Stimulated activated CD4-positive, alpha-beta T cell treated with anti-CD3 and anti-CD28 coated beads, TNF-alpha, amount 100 ng/mL, for 1 hour (primary cell): ENCODE measurements at places on chromosomes 7 and 10.

DNA sequence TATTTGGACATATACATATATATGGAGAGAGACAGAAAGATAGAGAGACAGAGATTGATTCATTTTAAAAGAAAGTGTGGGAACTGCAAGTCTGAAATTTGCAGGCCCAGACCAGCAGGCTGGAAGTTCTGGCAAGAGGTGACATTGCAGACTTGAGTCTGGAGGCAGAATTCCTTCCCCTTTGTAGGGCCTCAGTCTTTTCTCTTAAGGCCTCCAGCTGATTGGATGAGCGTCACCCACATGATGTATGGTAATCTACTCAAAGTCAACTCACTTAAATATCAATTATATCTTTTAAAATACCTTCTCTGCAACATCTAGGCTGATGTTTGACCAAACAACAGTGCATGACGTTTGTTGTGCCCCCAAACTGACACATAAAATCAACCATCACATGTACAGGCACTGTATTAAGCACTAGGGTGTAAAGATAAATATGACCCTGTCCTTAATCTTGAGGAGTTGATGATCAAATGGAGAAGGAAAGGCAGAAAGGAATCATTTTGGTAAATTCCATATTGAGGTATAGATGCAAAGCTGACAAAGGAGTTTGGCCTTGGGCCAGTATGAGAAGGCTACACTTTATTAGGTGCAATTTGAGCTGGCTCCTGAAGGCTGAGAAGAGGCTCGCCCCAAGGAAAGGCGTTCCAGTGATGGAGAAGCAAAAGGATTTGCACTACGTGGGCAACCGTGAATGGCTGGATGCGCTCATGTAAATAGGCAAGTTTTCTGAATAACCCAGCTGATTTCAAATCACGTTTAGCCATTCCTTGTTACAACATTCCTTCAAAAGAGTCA lies 52.6 kb downstream of the BPGM start:
- DNase-seq = no peak

DNA sequence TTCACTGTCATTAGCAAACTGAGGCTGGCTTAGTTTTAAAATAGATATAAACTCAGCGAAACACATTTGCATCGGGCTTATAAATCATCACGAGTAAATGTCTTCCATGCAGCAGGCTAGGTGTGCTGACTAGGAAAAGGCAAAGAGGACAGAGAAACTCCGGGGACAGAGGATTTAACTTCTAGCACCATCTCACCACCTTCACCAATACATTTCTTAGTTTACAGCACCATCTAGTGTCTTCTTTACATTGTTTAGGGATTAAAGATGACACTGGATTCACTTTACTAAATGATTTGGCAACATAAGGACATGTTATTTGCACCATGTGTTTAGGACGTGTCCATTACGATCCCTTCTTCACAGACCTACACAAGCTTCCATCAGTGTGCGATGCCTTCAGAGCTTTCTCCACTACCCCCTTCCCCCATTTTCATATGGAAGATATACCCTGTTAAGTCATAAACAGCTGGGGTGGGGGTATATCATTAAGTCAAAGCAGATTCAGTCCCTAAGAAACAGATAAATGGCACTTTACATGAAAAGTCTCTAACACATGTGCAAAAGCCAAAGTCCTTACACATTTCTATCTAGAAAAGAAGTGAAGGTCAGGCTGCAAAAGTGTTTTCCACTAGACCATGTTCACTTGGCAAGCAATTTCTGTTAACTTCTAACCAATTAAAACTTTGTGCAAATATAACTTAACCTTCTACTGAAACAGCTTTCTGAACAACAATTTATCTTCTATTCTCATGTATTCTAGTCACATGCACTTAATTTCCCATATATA lies 103.3 kb downstream of the GRB10 start:
- DNase-seq = no peak

DNA sequence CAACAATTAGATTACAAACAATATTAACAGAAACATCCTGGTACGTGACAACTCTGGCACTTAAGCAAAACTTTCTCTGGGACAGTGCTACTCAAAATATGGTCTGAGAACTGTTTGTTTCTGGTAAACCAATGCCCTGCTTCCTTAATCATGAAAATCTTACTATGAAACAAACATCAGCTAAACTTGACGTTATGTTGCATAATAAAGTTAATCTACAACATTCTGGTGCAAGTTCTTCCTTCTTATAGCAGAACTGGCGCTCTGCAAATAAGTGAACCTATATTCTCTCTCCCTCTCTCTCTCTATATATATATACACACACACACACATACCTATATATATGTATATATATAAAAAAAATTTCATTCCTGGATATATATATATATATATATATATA lies 7.8 kb downstream of the C7orf33 start:
- DNase-seq = no peak

DNA sequence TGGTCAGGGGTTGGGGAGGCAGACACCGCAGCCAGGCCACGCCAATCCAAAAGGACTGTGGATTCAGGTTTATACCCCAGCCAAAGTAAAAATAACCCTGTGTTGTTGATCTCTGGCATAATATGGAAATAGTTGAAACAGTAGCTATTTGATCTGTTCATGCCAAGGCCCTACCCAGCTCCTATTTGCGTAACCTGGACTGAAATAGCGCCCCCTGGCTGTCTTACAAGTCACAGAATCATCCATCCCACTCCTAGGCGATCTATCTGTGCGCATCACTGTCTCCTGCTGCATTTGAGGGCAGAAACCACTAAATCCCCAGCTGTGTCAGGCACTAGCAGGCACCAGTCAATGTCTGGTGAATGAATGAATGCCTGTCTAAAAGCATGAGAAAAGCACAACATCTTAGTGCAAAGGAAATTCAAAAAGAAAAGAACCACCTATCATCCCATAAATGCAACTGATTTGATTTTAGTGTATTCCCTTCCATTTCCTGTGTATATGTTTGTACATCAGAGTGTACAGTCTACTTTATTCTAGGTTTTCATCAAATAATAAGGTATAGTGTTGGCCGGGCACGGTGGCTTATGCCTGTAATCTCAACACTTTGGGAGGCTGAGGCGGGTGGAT lies 160.0 kb downstream of the SLIT1 start:
- DNase-seq = no peak

DNA sequence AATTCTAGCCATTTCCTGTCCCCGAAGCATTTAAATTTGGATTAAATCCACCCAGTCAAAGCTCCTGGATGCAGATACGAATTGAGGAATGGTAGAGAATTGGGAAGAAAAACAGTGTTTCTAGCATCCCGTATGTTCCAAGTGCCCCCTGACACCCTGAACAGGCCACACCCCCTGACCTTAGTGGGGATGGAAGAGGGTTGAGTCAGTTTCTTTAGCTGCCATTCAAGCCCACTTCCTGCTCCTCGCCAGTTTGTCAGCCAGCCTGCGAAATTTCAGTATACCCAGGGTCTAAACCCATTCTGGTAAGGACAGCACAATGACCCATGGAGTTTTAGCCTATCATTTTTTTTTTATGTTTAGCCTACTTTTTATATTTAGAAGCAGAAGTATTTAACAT lies 101.1 kb downstream of the PKD1L1 start:
- DNase-seq = no peak

DNA sequence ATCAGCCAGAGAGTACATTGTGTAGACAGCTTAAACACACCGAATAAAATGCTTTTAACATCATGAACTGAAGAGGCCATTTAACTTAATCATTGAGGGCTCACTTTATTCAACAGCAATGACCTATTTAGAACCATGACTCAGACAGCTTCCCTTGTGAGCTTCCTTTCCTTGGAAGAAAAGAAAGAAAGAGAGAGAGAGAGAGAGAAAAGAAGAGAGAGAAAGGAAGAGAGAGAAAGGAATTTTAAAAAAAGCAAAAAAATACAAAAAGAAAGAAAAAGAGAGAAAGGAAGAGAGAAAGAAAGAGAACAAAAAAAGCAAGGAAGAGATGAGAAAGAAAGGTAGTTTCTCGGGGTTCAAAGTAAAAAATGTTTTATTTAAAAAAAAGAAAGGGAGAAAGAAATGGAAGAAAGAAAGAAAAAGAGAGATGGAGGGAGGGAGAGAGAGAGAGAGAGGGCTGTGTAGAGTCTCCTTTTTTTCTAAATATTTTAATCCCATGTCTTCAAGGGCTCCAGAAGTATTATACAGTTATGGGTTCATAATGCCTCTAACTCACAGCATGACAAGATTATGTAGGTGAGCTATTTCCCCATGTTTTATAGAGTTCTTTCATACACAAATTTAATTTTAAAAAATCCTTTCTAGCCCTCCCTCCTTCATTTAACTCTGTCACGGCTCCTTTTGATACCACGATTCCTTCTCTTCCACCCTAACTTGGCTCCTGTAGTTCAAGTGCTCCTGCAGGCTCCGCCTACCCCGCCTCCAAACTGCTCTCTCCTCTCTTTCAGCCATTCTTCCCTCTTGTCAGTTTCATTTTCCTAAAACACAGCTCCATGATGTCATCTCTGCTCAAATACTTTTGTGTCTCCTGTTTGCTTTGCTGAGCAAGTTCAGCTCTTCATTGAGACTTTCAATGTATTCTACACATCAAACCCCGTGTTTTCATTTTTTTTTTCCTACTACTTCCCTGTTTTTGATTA lies 85.5 kb downstream of the PRTFDC1 start:
- DNase-seq = no peak

DNA sequence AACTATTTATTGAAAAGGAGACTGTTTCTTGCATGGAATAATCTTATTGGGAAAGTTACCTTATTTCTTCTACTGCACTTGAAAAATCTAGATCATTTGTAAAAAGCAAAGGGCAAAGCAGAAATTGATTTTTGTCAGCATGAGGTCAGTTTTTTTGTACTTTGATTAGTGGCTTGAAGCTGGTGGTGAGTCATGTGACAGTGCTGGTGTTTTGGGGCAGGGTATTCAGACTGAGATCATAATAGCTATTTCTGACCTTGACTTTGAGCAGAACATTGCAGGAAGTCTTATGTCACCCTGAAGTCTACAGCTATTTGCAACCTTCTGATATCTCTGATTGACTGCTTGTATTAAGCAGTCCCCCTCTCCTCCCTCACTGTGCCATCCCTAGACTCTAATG lies 66.3 kb upstream of the SORCS3 start:
- no peak for DNase-seq

DNA sequence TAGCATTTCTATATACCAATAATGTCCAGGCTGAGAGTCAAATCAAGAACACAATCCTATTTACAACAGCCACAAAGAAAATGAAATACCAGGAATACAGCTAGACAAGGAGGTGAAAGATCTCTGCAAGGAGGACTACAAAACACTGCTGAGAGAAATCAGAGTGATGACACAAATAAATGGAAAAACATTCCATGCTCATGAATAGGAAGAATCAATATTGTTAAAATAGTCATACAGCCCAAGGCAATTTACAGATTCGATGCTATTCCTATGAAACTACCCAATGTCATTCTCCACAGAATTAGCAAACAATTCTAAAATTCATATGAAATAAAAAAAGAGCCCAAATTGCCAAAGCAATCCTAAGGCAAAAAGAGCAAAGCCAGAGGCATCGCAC lies 116.8 kb upstream of the ZNF32 start:
- DNase-seq = no peak

DNA sequence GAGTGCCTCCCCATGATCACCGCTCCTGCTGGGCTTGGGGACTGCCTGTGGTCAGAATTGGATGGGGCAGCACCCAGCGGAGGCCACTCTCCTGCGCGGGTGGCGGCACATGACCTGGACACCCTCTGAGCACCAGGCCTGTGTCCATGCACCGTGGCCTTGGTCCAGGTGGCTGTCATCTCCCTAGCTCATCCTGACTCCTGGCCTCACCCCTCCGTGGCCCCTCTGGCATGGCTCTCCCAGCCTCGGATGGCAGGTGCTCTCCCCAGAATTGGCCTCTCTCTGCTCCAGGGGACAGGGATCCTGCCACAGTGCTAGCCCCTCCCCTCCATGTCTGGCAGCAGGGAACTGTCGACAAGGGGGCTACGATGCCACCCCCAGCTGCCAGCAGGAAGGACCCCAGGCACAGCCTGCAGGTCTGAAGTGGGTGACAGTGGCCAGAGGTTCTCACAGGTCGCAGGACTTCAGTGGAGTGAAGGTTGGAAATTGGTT lies 37.2 kb upstream of the BTBD16 start:
- no peak for DNase-seq

- DNase-seq = no peak
These were observed 69.5 kb downstream of the TCERG1L start for GRCh38 chr10:131242007-131242406.

DNA sequence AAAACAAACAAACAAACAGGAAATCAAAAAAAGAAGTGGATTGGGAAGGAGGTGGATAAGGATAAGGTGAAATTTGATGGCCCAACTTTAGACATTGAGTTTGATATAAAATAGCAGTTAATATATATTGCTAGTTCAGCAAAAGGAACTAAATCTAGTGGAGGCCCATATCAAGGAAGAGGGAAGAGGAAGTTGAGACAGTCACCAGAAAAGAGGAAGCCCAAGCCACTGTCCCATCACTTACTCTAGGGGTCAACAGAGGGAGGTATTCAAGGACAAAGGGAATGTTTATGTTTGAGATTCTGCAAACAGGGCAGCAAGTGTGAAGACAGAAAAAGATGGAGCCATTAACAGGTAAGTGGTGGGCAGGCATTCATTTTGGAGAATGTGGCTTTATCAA lies 3.7 kb downstream of the LAMTOR4 start:
- no peak for DNase-seq

DNA sequence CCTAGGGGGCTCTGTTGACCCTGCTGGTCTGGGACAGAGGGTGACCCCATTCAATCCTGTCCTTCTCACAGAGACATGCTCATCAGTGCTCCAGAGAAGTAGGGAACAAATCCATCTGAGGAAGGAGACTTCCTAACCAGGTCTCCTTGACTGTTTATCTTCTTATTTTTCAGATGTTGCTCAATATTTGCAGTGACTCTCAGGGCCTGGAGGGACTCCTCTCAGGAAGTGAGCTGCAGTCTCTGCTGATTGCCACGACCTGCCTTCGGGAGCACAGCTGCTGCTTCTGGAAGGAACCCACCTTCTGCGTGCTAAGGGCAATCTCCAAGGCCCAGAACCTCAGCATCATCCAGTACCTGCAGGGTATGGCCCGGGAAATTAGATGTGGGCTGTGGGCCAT lies 41.0 kb downstream of the WDFY4 start:
- no peak for DNase-seq

DNA sequence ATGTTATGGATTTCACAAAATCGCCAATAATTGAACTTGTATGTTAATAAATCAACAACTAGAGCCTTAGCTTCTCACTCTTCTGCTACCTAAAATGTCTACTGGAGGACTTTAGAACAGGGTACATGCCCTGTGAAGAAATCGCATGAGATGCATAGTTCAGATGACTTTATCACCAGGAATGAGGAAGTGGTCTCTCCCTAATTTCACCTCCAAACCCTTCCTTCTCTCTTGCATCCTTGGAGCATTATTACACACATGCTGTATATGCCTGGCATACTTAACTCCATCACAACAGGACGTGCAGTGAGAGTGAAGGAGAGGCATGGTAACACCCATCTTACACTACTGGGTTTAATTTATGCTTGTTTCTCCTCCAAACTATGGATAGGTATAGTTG lies 27.8 kb downstream of the RHEB start:
- DNase-seq = no peak

DNA sequence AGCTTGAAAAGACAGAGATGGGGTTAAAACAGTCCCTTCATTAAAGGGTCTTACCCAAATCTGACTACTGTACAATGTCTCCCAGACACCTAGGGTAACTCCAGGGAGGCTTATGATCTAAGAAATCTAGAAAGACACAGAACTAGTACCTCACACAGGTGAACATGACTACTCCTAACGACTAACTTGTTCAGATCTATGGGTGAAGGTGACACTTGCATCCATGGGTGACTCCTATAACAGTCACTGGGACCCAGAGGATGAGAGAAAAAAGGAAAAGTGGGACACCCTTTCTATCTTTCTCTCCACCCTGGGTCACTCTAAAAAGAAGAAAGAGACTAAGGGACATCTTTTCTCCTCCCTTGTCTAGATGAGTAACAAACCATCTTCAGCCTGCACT lies 19.2 kb downstream of the AKR1C8 start:
- DNase-seq = no peak
